ENCODE measurements at places on chromosomes 12 and 14.

GRCh38 chr14:23481362-23481970 lies 12.0 kb downstream of the NGDN start:
- peak; percentile 5 for DNase-seq

GRCh38 chr14:87260460-87260859 lies 732.5 kb downstream of the GALC start:
- DNase-seq: no peak

DNA sequence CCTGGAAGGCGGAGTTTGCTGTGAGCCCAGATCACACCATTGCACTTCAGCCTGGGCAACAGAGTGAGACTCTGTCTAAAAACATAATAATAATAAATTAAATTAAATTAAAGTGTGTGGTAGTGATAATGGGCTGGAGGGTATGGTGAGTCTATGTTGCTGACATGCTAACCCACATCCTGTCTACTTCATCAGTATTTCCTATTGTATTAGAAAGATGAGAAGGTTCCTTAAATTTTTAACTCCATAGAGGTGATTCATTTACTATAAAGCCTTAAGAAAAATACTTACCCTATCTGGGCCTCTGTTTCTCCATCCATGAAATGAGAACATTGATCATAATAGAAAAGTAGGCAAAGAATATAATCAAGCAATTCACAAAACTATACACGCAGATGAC lies 280.5 kb downstream of the FBXL14 start:
- peak; percentile 24 for DNase-seq

DNA sequence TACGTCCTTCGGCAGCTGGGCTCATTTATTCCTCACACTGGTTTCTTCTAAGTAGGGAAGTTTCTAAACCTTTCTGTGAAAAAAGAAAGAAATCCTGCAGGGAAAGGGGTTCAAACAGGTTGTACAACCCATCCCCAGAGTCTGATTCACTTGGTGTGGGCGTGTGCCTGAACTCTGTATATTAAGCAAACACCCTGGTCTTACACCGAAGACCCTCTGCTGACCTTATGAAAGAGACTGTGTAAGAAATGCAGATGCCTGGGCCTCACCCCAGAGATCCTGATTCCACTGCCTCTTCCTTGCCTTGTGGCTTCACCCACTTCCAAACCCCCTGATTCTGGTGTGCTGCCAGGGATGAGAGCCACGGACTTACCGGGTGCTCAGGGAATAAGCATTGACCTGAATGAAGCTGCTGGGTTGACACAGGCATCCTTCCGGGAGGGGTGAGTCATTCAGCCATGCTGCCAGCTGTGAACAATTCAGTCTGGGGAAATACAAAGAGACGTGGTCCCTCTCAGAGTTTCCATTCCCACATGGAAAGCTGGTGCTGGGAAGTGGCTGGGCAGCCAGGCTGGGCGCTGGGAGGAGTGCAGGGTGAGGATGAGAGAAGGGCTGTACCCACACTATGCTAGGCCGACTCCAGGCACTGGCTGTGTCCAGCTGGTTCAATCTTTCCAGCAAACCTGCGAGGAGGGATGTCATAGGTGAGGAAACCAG lies 26.5 kb upstream of the ACTN1 start:
- DNase-seq: peak; percentile 91

GRCh38 chr12:131136539-131136872 lies 182.8 kb downstream of the ADGRD1 start:
- no peak for DNase-seq

DNA sequence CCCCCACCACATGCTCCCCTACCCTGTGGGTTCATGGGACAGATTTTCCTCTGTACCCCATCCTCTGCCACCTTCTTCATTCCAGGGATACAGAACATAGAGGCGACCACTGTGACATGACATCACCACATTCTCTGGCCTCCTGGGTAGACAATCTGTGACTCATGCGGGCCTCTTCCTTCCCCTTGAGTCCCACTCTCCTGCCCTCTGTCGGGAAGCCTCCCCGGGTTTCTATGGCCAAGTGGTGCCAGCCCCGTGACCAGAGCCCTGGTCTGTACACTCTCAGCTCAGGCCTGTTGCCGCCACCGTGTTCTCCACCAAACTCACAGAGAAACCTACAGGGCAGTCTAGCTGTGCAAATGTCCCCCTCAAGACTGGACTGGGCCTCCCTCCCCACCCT lies 8.0 kb downstream of the CLMN start:
- DNase-seq: peak; percentile 41

DNA sequence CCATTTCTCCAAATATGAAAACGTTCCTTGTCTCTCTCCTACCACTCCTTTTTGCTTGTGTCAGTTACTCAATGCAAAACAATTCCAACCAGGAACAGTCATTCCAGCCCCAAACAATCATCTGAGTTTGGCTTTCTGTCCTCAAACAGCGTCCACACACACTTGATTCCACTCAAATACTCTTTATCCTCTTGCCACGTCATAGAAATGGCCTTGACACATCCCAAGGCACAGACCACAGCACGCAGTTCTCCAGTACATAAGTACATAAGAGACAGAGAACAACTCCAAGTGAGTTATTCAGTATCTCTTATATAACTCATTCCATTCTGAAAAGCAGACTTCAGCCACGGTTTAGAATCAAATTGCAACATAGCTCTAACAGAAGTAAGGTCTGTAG lies 299.2 kb downstream of the RPS29 start:
- DNase-seq: no peak

DNA sequence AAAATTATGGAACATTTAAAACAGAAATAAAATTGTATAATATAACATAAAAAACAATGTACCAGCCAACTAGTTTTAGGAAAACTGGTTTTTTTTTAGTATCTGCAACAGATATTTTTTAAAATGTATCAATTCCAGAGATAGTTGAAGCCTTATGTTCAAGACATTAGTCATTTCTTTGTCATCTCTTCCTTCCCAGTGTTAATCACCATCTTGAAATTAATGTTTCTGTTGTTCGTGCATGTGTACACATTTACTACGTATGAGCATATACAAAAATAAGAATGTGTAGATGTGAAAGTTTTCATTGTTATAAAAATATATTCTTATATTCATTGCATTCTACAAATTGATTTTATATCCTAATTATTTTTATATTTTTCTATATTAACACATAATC lies 1062.1 kb downstream of the SLC6A15 start:
- peak; percentile 15 for DNase-seq

DNA sequence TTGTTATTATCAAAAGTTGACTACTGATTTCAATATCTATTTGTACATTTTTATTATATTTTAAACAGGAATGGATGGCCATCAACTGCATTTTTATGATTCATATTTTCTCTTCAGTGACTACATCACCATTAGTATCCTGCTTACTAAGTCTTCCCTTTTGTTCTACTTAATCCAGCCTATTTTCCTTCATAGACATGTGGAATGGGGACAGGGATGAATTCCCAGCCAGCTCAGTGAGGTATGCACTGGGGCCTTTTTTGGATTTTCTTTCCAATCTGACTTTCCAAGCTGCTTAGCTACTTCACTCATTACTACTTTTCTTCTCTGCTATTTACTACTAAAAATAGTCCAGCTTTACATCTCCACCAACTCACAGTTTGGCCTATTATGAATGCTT lies 38.4 kb downstream of the AKAP6 start:
- no peak for DNase-seq

- no peak for DNase-seq
Measured at GRCh38 chr12:125128439-125129178, 63.4 kb downstream of the AACS start.

DNA sequence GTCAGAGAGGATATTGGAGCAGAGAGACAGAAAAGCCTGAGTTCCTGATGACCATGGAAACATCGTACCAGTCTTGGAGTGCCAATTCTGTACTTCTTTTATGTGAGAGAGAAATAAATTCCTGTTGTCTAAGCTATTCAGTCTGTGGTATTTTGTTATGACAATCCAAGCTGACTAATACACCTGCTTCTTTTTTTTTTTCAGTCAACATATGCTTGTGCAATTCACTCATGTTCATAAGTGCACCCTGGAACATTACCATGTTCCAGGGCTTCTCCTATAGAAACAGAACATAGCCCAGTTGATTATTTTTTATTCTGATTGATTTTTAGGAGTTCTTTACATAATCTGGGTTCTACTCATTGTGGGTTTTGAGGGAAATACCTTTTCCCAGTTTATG lies 1.7 kb upstream of the CHPT1 start:
- peak; percentile 13 for DNase-seq

DNA sequence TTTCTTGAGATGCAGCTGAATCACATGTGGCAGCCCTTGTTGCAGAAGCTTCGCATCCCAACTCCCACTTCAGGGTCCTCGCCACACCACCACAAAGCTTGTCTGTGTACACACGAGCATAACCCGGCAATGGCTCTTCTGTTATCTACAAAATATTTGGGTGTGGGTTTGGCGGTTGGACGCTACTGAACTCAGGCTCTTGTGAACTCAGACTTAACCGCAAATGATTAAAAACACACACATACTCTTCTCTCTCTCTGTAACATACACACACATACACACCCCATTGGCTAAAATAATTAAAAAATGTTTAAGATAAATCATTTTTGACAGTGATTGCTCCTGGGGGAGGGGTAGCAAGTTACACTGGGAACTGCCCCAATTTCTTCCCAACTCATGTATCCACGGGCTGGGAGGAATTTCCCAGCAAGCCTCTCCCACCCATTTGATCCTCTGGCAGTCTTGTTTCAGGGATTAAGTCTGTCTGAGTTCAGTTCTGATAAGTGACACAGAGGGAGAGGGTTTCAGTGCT lies 63.7 kb upstream of the MANSC4 start:
- no peak for DNase-seq

DNA sequence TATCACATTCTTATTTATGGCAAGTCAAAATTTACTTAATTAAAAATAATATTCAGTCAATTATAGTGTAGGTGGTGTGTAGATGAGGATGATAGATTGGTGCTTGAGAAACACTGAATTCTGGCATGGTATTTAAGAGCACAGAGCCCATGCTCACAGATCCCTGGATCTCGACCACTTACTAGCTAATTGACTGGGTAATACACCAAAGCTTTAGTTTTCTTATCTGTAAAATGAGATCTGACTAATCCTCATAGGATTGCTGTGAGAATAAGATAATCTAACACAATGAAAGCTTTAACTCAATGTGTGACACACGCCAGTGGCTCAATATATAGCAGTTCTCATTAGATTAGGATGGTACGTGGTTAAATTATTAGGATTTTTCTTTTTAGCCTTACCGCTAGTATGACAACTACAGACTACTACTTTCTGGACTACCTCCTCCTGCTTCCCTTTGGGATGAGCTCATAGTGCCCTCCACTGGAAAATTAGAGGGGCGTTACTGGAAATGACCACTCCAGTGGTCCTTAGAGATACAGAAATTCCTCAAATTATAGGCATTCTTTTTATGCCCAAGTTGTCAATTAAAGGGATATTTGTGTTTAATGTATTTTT lies 482.8 kb upstream of the TBX3 start:
- DNase-seq: peak; percentile 53

DNA sequence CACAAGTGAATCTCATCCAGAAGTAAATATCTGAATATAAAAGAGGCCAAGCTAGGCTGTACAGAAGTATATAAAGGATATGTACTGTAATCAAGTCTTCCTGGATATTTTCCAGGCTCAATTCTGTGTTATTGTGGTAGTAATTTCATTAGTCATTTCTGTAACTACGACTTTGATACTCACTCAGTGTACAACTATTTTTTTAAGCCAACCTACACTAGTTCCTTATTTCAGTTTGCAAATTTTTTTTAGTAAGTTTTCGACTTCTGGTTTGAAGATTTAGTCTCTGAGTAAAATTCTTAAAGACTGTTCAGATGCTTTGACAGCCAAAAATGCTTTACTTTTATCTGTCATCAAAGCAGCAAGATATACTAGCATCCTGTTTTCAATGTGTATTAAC lies 130.8 kb downstream of the CAPZA3 start:
- peak; percentile 42 for DNase-seq

GRCh38 chr12:119913536-119914330 lies 36.6 kb upstream of the CIT start:
- DNase-seq: no peak

GRCh38 chr12:79884401-79885006 lies 50.4 kb downstream of the PPP1R12A start:
- DNase-seq: no peak

DNA sequence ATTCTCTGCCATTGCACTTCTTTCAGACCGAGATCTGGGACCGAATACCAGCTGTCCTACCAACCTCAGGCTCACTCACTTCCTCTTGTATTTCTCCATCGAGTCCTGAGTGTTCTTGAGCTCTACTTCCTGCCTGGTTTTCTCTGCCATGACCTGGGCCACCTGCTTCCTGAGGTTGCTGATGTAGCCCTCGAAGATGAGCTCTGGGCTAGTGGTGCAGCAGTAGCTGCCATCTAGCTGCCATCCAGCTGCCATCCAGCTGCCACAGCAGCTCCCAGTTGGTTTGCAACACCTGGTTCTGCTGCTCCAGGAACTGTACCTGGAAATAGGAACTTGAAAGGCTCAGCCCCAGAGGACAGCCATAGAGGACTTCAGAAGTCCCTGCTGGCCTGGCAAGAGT lies 15.0 kb upstream of the KRT73 start:
- no peak for DNase-seq

- no peak for DNase-seq
Measured at GRCh38 chr12:45981075-45981837, 9.1 kb downstream of the SCAF11 start.

DNA sequence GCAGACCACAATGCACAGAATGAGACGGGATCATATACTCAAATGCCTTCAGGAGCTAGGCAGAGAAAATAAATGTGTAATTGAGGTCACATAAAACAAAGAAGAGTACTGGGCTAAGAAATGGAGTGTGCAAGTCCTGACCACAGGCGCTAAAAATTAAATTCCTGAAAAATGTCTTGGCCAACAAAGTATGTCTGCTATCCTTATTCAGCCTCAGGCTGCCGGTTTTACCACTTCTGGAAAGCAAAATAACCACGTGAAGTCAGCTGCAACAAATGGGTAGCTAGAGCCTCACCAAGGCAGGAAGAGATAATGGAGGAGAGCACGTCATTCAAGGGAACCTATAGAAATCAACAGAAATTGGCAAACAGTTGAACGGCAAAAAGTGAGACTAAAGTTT lies 3.1 kb downstream of the PYGL start:
- DNase-seq: peak; percentile 95

GRCh38 chr12:55687746-55688145 lies 20.0 kb downstream of the ITGA7 start:
- no peak for DNase-seq

- no peak for DNase-seq
Measured at GRCh38 chr12:93094988-93095737, 166.1 kb upstream of the EEA1 start.

DNA sequence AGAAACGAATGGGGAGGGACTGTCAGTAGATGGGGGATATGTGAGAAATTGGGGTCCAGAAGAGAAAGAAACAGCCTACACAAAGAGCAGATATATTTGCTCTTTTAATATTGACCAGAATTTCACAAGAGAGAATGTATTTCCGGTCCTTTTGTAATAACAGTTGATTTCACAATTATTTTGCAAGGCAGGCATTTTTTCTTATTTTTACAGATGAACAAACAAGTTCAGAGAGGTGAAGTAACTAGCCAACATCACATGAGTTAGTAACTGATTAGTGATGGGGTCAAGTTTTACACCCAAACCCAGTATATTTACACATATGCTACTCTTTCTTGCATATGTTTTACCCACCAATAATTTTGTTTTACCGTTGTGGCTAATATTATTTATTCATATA lies 188.2 kb downstream of the NAV3 start:
- no peak for DNase-seq

All from EL (cell line).